Stimulated activated CD4-positive, alpha-beta T cell treated with anti-CD3 and anti-CD28 coated beads, Interleukin-1b, Interleukin-23, amount 100 ng/mL, for 1 hour (primary cell): ENCODE measurements at places on chromosomes 13 and 19.

- no peak for DNase-seq
These were observed 46.8 kb downstream of the COG3 start for GRCh38 chr13:45511310-45512097.

GRCh38 chr13:33016414-33017322 lies at the start of gene KL:
Gene KL, plus strand, starts transcription at chr13:33016423. Its CDS starts 18 bp downstream, at chr13:33016441.
- DNase-seq, result no peak

DNA sequence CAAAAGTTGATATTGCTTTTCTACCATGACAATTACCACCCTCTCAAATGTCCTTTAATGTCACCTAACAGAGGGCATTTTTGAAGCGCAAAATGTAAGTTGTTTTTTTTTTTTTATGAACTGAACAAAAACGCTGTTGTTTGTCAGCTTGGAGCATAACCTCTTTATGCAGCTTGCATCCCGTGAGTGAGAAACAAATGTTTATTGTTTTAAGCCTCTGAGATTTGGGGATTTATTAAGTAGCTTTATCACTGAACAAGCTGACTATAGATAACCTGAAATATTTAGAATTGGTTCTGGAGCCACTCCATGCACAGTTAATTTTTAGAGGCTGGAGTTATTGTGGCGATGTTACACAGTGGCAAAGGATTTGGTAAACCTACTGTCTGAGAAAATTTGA lies 80.1 kb upstream of the ATXN8OS start:
- no peak for DNase-seq

DNA sequence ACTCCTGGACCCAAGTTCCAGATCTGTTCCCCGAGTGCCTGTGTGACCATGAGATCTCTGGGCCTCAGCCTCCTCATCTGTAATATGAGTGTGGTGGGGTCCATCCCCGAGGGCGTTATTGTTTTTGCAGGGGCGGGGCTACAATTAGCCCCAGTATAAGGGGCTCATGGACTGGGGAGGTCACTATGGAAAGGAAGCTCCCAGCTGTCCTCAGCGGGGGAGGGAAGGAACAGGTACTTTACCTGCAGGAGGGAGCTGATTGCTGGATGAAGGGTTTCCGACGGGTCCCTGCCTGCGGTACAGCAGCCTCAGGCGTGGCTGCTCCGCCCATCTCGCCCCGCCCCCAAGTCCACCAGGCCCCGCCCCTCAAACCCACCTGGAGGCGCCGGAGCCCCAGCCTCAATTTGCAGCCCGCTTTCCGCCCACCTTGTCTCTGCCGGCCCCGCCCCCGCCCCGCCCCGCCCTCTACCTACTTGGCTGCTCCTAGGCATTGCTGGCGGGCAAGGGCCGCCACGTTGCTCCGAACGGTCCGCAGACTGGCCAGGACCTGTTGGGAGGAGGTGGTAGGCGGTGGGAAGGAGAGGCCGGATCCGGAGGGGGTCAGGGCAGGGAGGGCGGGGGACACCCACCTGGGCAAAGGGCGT lies 5.5 kb downstream of the PDE4C start:
- DNase-seq, result no peak

GRCh38 chr19:33771384-33772101 lies 25.1 kb upstream of the KCTD15 start:
- peak; percentile 48 for DNase-seq

DNA sequence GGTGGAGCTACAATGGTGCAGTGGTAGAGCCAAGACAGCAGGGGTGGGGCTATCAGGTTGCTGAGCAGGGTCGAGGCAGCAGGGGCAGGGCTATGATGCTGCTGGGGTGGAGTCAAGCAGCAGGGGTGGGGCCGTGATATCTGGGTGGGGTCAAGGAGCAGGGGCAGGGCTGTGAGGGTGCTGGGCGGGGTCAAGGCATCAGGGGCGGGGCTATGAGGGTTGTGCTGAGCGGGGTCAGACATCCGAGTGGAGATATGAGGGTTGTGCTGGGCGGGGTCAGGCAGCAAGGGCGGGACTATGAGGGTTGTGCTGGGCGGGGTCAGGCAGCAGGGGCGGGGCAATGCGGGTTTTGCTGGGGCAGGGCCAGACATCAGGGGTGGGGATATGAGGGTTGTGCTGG lies 14.7 kb downstream of the HCN2 start:
- no peak for DNase-seq
